NCI-H82 (cell line): ENCODE measurements at places on chromosomes 11 and 22.

DNA sequence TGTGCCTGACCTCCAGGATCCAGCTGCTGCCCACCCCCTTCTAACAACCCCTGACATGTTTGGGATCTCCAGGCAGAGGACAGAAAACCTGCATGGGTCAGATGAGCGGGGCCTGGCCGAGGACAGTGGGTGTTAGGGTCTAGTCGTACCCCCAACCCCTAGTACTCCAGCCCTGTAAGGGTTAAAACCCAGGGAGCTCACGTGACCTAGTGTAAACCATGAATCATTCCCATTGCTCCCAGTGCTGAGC lies 89.1 kb upstream of the CRYBB3 start:
- DNase-seq = no peak

DNA sequence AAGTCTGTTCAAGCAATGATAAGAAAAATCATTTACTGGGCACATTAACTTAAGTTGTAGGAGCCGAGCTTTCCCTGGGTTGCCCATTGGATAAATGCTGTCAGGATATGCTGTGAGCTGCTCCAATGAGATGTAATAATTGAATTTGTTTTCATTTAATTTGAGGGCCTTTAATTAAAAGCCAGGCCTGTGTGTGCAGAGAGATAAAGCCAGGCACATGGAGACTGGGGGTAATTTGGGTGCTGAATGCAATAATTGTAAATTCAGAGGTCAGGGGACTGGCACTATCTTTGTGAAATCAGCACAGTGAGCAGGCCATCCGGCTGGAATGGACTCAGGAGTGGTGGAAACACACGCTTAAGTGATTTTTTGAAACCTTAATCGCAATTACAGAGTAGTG lies 125.8 kb downstream of the OPCML start:
- no peak for DNase-seq

- no peak for DNase-seq
These were observed 613 bp upstream of the GSC2 start for GRCh38 chr22:19150482-19151328.

GRCh38 chr11:27720277-27720830 lies 20.1 kb upstream of the BDNF start:
- DNase-seq = peak; percentile 79

DNA sequence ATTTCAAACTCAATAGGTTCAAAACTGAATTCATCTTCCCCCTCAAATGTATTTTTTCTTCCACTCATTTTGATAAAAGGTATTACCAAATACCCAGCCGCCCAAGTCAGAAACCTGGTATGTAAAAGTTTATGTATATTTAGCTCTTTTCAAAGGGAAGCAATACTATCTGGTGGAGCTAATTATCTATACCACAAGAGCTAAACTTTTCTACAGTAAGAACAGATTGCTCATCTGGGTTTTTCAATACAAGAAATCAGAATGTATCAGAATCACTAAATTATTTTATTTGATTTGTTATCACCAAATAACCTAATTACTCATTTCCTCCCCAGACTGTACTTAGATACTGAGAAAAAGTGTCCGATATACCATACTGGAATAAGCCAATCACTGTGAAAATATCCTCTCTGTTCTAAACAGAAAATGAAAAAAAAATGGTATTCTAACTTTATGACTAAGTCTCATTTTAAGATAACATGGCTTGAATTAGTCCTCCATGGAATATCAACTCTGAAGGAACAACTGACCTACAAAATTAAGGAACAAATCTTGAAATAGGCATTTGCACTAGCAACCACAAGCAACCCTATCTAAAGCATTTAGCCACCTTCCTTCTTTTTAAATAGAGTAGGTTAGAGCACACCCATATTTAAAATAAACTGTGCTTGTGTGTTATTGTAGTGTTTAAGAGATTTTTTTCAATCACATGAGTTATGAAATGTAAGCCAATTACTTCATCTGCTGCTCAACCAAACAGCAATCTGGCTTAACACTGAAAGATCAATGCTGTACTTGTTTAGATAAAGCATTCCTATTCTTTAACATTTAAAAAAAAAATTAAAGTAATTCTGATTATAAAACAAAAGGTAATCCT lies 35.0 kb downstream of the RDX start:
- no peak for DNase-seq

DNA sequence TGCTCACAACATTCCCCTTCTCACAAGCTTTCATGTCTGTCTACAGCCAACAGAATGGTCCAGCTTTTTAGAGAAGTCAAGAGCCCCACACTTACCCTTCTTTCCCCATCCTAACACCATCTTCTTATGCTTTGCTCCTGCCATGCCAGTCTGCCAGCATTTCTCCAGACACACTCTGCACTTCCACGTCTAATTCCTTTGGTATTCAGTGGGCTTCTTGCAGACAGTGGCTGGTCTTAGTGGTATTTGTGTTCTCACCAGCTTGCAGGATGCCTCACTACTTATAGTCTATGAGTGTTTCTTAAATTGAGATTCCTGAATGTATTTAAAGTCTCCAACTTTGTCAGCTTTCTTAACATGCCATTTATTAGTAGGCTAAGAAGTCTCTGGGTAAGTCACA lies 154.4 kb downstream of the BBOX1 start:
- DNase-seq = no peak

- no peak for DNase-seq
These were observed 6.1 kb downstream of the MCHR1 start for GRCh38 chr22:40685406-40685805.
